ENCODE measurements at places on chromosomes 7 and 10.

GRCh38 chr7:17402628-17403278 lies 104.3 kb downstream of the AHR start:
- no peak for DNase-seq

DNA sequence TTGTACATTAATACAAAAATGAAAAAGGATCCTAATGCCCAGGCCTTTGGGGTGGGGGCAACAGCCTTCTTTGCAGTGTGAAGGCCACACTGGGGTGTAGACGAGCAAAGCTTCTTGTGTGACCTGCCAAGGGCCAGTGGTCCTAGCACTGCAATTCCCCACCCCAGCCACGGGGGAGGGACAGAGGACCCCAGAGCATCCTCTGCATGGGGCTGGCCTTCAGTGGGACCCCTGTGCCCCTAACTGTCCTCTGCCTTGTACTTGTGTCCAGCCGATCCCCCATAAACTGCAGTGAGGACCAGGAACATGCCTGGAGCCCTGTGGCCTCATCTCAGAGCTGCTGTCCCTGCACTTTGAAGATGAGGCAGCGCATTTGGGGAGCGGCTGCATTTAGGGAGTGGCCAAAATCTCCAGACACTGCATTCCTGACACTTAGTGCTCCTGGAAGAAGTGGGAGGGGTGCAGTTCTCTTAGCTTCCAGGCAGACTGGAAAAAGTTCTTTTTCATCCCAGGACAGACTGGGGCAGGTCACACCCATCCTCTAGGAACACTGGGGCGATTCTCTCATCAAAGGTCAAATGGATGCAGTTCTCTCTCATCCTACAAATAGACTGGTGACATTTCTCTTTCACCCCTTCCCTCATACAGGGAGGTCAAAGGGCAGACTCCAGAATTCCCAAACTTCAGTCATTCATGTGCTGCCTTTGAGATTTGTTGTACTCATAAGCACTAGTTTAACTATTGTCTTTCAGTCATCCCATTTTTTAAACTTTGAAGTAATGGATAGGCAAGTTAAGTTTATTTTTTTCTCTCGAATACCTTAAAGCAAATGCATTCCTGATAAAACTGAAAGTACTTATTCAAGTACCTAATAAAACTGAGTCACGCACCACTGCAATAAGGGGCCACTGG lies 922 bp upstream of the MYO1G start:
- no peak for DNase-seq

GRCh38 chr10:88392222-88392621 lies 190.9 kb downstream of the RNLS start:
- DNase-seq, result no peak

DNA sequence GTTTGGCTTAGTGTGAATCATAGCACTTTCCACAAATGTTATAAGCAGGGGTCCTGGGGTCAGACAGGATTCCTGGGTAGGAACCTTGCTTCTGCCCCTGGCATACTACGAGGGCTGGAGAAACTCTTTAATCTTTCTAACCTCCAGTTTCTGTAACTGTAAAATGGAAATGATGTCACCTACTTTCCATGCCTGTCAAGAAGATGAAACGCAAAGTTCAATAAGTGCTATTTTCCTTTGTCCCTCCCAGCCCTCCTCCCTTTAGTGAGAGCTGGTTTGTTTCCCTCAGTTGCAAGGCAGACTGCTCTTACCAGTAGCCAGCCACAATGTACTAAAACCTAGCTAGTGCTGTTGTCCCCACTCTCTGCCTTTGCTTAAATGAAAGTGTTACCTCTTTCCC lies 117.1 kb upstream of the HPS1 start:
- no peak for DNase-seq

DNA sequence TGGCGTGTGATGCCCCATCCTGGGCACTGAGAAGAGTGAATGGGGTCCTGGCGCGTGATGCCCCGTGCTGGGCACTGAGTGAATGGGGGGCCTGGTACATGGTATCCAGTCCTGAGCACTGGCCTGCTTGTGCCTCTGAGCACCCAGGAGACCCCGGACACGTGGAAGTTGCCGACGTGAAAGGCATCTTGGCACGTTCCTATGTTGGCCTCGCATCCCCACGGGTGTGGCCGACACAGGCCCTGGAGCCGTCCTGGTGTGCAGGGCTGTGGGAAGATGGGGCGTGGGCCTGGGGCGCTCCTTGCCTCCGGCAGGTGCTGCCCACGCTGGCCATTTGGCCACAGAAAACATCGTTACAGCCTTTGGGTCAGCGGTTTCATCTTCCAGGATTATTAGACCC lies 35.5 kb downstream of the CFAP46 start:
- DNase-seq, result no peak

DNA sequence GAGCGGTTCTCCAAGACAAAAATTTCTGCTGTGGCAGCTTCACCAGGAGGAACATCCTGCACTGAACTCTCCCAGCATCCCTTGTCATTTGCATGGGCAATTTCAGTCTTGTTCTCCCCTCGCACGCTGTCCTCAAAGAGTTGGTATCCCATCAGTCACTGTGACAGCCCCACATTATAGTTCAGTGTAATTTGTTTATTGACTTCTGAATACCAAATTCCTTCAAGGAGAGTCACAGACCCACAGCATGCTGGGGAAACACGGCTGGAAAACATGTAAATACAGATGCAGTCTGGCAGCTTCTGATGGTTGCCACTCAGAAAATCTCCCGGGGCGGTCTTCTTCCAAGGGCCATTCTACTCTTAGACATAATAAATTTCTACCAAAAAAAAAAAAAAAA lies 151.0 kb upstream of the NEBL start:
- no peak for DNase-seq

DNA sequence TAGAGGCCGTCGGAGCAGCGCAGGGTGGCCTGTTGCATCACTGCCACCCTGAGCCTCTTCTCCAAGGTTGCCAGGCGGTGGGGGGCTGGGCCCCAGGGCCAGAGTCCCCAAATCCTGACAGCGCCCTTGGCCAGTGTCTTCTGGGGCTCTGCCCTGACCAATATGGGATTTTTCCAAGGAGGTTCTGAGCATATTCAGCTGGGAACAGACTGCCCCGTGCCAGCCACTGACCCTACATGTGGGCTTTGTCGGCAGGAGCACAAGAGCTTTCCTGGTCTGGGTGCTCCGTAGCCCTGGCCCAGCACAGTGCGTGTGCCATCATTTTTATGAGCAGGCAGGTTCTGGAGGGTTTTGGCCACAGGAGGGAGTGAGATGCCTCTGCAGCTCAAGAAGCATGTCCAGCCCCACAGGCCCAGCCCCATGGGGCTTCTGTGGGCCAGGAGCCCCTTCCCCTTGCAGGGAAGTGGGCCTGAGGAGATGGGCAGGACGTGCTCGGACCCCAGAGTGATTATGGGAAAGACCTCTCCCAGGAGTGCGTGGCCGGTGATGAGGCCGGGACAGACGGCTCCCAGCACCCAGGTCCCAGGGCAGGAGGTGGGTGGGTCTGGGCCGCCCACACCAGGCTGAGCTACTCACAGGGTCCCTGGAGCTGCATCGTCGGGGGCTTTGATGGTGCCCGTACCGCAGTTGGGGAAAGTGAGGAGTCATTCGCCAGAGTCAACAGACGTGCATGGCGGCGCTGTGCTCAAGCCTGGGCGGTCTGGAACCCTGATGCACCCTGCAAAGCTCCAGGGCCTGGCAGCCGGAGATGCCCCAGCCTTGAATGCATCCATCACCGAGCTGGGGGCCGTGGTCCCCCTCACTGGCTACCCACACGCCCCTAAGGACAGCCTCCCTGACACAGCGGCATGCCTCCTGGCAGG lies 66.6 kb downstream of the PWWP2B start:
- DNase-seq, result no peak

- DNase-seq, result peak; percentile 65
These were observed 37.2 kb downstream of the HTRA1 start for GRCh38 chr10:122498521-122498920.

DNA sequence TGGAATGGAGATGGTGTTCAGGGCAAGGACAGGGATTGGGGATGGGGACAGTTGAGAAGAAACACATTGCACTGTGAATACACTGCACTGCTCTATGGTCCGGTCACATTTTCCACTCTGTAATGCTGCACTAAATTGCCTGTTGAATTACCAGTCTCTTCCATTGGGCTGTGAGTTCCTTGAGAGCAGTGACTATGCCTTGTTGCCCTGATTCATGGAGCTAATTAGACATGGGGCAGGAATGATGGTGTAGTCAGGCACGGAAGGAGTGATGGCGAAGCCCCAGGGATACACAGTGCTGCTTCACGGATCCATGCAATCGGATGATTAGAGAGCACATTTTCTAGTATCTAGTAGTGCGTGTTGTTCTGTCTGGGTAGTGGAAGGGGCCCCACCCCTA lies 25.4 kb upstream of the GPAM start:
- no peak for DNase-seq

- DNase-seq, result no peak
These were observed 322.7 kb upstream of the PFKP start for GRCh38 chr10:2744547-2745200.

GRCh38 chr10:122984708-122985107 lies 4.5 kb downstream of the PSTK start:
- no peak for DNase-seq

- peak; percentile 44 for DNase-seq
These were observed 3.5 kb downstream of the NRCAM start for GRCh38 chr7:108452707-108453106.

GRCh38 chr10:128744092-128744491 lies 617.9 kb upstream of the MKI67 start:
- no peak for DNase-seq

DNA sequence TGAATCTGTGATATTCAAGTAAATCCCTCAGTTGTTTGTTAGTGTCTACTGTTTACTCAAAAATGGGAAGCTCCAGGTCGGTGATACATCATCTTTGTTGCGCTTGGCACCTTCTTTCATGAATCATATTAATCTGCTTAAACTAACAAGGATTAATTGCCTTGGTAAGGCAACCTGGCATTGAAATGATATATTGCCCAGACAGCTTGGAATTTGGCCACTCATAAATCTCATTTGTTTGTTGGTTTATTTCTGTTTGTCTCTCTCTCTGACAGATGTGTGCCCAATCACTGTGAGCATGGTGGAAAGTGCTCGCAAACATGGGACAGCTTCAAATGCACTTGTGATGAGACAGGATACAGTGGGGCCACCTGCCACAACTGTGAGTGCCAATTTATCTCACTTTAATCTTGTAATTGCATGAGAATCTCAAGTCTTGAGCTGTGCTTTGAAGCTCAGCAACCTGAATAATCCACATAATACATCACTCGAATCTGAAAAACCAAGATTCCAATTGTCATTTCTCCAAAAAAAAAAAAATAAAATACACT lies 1104.8 kb upstream of the C7orf33 start:
- DNase-seq, result no peak

DNA sequence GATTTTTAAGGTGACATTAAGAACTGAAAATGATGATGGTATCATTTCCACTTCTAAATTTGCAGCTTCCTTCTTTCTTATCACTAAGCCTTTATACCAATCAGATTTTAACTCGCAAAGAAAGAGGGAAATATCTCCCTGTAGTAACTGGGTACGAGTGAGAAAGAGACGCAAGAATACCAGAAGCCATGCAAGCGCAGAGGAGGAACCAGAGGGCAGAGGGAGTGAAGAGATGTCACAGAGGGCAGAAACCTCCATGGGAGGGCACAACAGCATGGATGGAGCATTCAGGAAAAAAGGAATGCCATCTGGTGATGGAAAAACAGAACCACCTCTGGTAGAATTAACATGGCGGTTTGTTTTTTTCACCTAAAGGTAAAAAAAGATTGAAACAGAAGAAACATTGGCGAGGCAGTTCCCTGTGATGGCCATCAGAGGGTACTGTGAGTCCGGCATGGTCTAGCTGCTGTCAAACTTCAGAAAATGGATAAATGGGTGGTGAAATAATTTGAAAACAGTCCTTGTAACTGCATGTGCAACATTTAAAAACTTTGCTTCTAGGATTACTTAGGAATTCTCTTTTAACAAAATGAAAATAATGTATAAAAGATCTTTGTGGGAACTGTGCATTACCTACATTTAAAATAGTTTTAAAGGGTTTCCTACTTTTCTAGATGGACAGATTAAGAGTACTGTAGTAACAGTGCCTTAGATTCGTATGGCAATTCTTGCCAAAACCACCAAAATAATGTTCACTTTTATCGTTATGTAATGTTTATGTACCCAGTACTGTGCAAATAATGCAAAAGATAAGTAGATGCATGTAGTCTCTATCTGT lies 91.8 kb downstream of the ARHGAP12 start:
- peak; percentile 33 for DNase-seq

GRCh38 chr7:129136887-129137642 lies 7.4 kb upstream of the TSPAN33 start:
- DNase-seq, result no peak

DNA sequence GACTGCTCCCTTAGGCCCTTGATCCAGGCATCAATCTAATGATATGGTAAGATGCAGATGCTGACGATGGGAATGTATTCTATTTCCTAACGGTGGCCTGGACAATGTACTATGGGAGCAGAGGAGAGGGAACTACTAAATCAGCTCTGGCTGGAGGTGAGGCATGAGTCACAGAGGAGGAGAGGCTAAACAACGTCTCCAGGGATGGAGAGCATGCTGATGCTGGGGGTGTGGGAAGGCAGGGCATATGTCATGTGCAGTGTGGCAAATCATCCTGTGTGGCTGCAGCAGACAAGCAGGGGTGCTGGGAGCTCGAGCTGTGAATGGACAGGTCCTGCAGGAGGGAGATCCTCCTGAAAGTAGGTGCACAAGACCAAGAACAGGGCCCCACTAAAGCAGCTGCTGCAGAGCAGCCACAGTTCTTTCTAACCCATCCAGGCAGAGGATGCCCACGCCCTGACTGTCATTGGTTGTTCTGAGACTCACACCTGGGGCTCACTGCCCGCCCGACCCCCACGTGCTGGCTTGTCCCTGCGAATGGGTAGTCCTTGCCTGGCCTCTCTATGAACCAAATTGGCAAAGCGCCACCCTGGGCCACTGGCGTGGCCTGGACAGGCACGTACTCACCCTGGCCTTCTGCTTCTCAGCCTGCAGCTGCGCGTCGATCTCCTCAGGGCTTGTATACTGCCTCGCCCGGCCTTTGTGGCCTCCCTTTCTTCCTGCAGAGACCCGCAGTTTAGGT lies 4.0 kb downstream of the PDAP1 start:
- no peak for DNase-seq

GRCh38 chr7:157566631-157567006 lies 229.8 kb downstream of the DNAJB6 start:
- DNase-seq, result no peak

DNA sequence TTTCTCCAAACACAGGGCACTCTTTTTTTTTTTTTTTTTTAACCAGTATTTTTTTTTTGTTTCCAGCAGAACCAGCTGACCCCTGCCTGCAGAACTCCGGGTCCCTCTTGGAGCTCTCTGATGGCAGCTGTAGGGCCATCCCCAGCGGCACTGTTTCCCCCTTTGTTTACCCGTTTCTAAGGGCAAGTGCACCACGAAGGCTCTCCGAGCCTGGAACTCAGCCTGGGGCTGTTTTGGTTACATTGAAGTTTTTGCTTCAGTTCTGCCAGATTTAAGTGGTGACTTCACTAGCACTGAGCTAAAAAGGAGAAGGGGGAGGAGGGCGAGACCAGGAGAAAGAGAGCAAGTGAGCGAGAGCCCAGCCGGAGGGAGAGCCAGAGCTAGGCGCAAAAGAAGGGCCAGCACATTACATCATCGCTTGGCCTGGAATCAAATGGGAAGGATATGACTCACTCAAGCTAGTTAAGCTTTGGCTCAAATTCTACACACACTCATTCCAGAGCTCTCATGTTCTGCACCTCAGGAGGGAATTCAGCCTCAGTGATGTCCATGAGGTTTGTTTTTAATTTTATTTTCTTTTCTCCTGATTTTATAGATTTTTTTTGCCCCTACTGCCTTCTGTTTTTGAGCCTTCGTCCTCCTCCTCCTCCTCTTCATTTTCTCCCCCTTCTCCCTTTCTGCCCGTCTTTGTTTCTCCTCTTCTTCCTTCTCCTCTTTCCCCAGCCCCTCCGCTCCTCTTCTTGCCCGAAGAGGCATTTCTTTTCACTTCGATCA lies 272.3 kb downstream of the TRIL start:
- peak; percentile 99 for DNase-seq
